ENCODE measurements at places on chromosomes 2 and 18. TPM values are rescaled to one million over a fixed set of nuclear protein-coding genes. Genes with fewer than 3 reads are reported as not detected.

SH2D6 gene
- not detected for total RNA-seq

DLGAP1 gene
- total RNA-seq, result 4.4 TPM

CPS1 gene
- total RNA-seq, result 2.8 TPM

LIMS3 gene
- total RNA-seq, result 7.3 TPM

IL36G gene
- total RNA-seq, result not detected

POTEJ gene
- total RNA-seq, result not detected

SLC5A7 gene
- 0.51 TPM for total RNA-seq

RIT2 gene
- total RNA-seq, result not detected

MAP3K19 gene
- 0.21 TPM for total RNA-seq

LHCGR gene
- 0.51 TPM for total RNA-seq

MTLN gene
- 86.9 TPM for total RNA-seq

LRRC30 gene
- 2.7 TPM for total RNA-seq

TMEM247 gene
- not detected for total RNA-seq

NLRC4 gene
- total RNA-seq, result 1.7 TPM

PID1 gene
- total RNA-seq, result 15.4 TPM

SERPINB11 gene
- 1.0 TPM for total RNA-seq

HOXD12 gene
- not detected for total RNA-seq

DSC3 gene
- total RNA-seq, result 67.4 TPM

FNDC4 gene
- 9.5 TPM for total RNA-seq

CDH2 gene
- total RNA-seq, result 6.5 TPM

ASXL2 gene
- total RNA-seq, result 12.2 TPM

EPHA4 gene
- total RNA-seq, result 26.2 TPM

GATA6 gene
- 2.2 TPM for total RNA-seq

CYP27A1 gene
- total RNA-seq, result 19.8 TPM

DSG2 gene
- total RNA-seq, result 15.2 TPM

TMEM17 gene
- total RNA-seq, result 1.8 TPM

XIRP2 gene
- 277 TPM for total RNA-seq

FBLN7 gene
- total RNA-seq, result 9.5 TPM

TBR1 gene
- not detected for total RNA-seq

TMEM163 gene
- total RNA-seq, result 0.72 TPM

IL18R1 gene
- 4.5 TPM for total RNA-seq

GPBAR1 gene
- 0.92 TPM for total RNA-seq

VWC2L gene
- total RNA-seq, result not detected

RESP18 gene
- total RNA-seq, result not detected

FOXD4L1 gene
- not detected for total RNA-seq

SKOR2 gene
- not detected for total RNA-seq

SLC16A14 gene
- total RNA-seq, result 9.9 TPM

DDX18 gene
- 51.4 TPM for total RNA-seq

FRZB gene
- total RNA-seq, result 38.0 TPM

STPG4 gene
- total RNA-seq, result not detected

PMAIP1 gene
- total RNA-seq, result 15.7 TPM

ATL2 gene
- total RNA-seq, result 183 TPM

FBXO36 gene
- total RNA-seq, result 3.1 TPM

POTEI gene
- total RNA-seq, result 0.21 TPM

SEMA4F gene
- 3.3 TPM for total RNA-seq

MYO1B gene
- total RNA-seq, result 138 TPM

SEMA4C gene
- 52.2 TPM for total RNA-seq

ARPC2 gene
- total RNA-seq, result 213 TPM

PLEK gene
- 6.1 TPM for total RNA-seq

ABCG5 gene
- not detected for total RNA-seq

RAD51AP2 gene
- 0.10 TPM for total RNA-seq

LCT gene
- not detected for total RNA-seq

ALPG gene
- total RNA-seq, result not detected

IL37 gene
- total RNA-seq, result not detected

All from tongue (tissue), 3 donors.